ENCODE measurements at places on chromosomes 11 and 22.

DNA sequence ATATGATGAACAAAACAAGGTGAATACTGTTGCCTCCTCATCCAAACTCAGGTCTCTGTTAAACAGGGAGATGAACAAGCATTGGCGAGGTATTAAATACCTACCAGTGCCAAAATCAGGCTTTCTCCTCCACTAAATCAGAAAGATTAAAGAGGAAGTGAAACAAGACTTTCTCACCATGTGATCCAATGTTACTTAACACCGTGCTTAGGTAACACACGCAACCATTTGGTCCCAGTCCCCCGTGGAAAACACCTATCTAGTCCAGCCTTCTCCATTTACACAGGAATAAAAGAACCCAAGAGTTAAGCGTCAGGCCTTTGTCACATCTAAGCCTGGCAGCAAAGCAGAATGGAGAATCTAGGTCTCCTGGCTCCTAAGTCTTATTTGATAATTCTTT is 34.5 kb downstream of the TENM4 start:
- DNase-seq: no peak

GRCh38 chr11:71971680-71972079 is 27.0 kb upstream of the IL18BP start:
- no peak for DNase-seq

GRCh38 chr11:112769584-112769983 is 191.6 kb upstream of the NCAM1 start:
- DNase-seq: no peak

DNA sequence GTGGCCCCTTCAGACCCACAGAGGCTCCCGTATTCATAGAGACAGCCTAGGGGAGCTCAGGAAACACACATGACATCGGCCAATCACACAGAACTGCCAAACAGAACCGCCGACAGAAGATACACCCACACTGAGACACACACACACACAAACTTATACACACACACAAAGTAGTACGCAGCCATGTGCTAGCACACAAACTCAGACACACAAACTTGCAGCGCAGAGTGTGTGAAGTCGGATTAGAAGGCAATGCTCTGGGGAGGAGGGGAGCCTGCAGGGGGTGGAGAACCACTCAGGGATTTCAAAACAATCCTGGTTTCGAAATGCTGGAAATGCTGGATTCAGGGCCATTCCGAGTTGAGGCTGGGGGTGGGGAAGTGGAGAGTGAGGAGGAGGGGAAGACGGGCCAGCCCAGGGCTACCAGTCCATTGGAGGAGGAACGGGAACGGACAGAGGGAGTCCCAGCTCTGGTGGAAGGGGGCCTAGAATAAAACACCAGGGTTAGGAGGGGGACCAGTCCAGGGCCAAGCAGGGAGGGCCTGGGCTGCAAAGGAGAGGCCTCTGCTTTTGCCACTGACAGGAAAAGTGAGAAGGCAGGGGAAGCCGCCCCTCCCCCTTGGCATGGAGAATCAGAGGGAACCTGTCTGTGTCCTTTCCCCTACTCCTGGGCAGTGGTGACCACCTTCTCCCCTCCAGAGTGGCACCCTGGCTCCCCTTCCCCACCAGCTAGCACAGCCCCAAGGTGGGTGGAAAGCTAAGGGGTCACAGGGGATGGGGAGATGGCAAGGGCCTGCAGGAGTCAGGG is 4.4 kb downstream of the BCL9L start:
- DNase-seq: no peak

GRCh38 chr22:35357883-35358621 is 22.8 kb upstream of the HMOX1 start:
- no peak for DNase-seq

DNA sequence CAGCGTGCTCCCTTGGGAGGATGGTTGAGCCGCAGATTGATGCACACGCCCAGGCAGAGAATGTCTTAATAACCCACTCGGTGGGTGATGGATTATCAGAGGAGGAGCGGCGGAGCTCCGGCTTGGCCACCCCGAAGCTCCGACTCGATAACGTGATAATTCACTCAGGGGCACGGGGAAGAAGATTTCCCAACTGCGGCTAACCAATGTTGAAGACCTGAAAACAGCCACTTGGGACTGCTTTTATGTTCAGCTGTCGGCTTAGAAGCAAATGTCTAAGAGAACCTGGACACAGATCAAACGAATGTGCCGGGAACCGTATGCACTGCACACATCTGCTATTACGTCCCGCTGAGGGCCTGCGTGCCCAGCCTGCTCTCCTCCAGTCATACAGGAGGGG is 206.8 kb upstream of the CADM1 start:
- no peak for DNase-seq

DNA sequence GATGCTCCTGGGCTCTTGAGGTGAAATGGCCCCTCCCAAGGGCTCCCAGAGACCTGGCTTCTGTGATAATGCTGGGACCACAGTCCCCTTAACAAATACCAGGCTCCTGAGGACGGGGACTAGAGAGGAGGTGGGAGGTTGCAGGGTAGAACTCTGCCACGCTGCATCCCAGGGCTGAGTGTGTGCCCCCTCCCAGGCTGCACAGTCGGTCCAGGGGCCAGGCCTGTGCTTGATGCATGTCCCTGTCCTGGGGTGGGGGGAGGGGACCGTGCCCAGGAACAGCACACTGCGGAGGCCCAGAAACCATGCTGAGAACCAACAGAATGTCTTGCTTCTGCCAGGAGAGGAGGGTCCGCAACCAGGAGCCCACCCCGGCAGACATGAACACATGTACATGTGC is 9.3 kb downstream of the CSF2RB start:
- no peak for DNase-seq

DNA sequence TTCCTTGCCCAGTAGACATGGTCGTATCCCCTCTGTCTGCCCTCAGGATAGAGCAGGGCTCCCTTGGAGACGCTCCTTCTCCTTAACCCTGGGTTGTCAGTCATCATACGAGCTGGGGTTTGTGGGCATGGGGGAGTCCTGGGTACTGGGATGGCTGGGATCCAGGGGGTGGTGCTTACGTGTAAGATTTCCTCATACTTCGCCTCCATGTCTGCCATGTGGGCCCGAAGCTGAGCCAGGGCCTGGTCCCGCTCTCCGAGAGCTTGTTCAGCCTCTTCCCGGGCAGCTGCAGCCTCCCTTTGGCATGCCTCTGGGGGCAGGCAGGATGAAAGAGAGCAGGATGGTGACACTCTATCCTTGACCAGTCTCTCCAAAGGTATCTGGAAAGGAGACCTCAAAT is 5.3 kb downstream of the NHERF4 start:
- no peak for DNase-seq

DNA sequence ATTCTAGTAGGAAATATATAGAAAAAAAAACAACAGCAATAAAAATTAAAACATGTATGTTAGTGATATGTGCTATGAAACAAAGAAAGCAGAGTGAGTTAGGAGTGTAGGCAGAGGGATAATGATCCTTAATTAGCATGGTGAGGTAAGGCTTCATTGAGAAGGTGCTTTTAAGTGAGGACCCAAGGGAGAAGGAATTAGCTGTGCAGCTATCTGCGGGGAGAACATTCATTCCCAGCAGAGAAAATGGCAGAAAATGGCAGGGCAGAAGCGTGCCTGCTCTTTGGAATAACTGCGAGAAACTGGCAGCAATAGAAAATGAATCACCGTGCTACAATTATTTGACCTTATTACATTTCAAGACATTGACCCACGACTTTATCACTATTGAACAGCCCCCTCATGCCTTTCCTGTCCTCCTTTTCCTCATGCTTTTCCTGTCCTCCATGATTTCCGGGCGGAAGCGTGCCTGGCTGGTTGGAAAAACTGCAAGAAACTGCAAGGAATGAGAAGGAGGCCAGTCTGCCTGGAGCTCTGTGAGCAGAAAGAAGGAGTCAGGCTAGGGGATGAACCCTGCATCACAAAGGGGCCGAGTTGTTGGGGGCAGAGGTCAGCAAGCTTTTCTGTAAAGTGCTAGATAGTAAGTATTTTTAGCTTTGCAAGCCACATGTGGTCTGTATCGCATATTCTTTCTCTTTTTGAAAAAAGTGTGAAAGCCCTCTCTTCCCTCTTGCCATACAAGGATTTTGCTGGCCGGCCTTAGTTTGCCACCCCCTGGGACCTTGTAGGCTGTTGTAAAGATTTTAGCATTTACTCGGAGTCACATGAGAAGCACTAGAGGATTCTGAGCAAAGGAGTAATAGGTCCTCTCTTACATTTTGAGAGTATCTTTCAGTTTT is 37.1 kb upstream of the SWAP70 start:
- DNase-seq: no peak

GRCh38 chr22:45585946-45586540 is 83.4 kb downstream of the FBLN1 start:
- DNase-seq: no peak

DNA sequence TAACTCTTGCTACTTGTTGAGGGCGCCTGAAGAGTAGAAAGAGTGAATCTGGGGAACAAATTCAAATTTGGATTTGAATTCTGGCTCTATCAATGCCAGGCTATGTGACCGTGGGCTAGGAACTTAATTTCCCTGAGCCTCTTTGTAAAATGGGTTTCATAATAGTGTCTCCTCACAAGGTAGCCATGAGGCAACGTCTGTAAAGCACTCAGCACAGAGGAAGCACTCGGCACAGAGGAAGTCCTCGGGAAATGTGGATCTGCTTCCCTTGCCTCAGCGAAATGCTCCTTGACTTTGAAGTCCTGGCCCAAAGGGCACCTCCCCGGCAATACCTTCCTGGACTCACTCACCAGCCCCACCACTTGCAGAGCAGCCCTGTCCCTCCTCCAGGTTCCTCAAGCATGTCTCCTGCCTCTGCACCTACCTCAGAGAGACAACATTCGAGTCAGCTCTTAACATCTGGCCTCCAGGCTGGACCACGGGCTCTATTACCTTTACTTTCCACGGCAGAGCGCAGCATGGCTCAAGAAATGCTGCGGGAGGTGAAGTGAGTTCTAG is 17.7 kb downstream of the CD6 start:
- no peak for DNase-seq

DNA sequence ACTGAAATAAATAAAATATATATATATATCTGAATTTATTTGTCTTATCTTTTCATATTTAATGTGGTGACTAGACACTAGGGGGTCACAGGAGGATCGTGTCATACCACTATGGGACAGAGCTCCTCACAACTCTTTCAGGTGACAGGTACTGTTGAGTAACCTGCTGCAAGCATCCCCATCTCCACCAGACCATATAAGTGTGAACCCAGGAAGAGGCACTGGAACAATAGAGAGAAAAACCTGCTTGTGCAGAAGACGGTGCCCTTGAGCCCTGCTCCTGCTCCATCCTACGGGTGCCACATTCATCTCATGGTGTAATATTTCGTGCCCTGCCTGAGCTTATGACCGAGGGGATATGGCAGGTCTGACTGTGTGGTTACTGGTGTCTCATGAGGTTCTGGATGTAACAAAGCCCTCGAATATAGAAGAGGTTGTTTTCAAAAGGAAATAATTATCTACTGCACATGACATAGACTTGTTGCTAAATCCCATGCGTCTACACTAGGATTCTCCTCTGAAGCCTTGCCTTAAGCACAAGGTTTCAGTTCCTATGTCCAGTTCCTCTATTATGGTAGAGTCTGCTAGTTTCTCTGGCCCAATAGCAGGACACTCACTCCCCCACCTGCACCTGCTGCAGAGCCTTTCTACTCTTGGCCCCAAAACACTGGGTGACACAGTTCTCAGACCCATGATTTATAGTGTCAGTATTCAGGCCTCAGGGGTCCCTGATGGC is 70.4 kb downstream of the GGTLC2 start:
- no peak for DNase-seq

DNA sequence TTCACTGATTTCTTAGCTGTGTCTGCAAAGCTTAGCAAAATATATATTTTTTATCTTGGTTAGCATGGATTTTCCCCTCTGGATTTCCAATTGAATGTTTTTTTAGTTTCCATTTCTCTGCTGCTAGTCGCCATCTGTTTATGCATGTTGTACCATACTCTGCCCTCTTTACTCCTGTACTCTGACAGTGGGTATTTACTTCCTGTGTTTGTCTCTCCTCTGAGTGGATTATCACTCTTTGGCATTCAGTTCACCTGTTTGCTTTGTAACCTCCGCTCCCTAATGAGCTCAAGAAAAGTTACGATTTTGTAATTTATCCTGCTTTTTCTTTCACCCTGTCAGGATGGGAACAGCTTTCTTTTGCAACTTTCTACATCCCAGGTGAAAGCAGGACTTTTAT is 59.1 kb downstream of the PDHX start:
- no peak for DNase-seq

DNA sequence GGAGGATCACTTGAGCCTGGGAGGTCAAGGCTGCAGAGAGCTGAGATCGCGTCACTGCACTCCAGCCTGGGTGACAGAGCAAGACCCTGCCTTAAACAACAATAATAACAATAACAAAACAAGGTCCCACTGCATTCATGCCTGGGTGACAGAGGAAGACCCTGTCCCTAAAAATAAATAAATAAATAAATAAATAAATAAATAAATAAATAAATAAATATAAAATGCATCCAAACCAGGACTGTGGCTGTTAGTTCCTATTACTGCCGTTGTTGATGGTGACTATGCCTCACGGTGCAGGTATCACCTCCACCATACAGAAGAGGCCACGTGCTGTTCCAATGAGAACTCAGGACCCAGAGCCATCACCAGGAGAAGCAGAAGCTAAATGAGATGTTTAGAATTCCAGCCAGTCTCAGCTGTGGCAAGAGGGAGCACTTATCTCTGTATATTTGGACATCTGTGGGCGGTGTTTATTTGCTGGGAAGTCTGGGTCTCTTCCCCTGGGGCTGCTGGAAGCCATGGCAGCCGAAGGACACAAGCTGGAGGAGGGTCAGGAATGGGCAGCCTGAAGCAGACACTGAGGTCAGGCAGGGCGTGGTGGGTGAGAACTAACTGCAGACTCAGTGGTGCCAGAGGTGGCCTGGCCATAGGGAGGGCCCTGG is 21.6 kb downstream of the C11orf86 start:
- DNase-seq: no peak

DNA sequence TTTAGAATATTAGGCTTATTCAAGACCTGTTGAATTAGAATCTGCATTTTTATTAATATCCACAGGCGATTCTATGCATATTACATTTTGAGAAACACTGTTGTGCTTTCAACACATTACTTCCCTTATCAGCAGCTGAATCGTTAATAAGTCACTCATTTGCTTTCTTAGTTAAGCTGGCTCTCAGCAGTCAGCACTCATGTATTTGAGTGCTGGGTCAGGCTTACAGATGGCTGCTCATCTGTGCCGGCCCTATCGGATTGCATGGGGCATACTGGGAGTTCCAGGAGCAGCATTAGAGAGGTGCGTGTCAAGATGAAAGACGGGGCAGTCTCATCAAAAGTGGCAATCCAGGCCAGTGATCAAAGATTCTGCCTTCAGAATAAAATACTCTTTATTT is 10.8 kb upstream of the OR51L1 start:
- no peak for DNase-seq

- no peak for DNase-seq
Observed at GRCh38 chr11:78228467-78228866, 39.7 kb downstream of the USP35 start.

- DNase-seq: no peak
Observed at GRCh38 chr22:28112548-28113043, 193.5 kb upstream of the PITPNB start.

Measured in activated CD4-positive, alpha-beta T cell treated with anti-CD3 and anti-CD28 coated beads for 1 hour (primary cell).